ENCODE measurements at places on chromosomes 2 and 18. TPM values are rescaled to one million over a fixed set of nuclear protein-coding genes. Genes with fewer than 3 reads are reported as not detected.

DNAH6 gene
- 0.16 TPM for total RNA-seq

MRPL53 gene
- 44.6 TPM for total RNA-seq

UPP2 gene
- total RNA-seq: not detected

CWC22 gene
- total RNA-seq: 21.8 TPM

MPV17 gene
- 88.4 TPM for total RNA-seq

APCDD1 gene
- total RNA-seq: 119 TPM

CLHC1 gene
- total RNA-seq: 5.7 TPM

TRIP12 gene
- total RNA-seq: 178 TPM

ESPNL gene
- 0.47 TPM for total RNA-seq

All from omental fat pad (tissue), 4 donors.